ENCODE measurements at places on chromosomes 7 and 10. TPM values are rescaled to one million over a fixed set of nuclear protein-coding genes. Genes with fewer than 3 reads are reported as not detected.

DNA sequence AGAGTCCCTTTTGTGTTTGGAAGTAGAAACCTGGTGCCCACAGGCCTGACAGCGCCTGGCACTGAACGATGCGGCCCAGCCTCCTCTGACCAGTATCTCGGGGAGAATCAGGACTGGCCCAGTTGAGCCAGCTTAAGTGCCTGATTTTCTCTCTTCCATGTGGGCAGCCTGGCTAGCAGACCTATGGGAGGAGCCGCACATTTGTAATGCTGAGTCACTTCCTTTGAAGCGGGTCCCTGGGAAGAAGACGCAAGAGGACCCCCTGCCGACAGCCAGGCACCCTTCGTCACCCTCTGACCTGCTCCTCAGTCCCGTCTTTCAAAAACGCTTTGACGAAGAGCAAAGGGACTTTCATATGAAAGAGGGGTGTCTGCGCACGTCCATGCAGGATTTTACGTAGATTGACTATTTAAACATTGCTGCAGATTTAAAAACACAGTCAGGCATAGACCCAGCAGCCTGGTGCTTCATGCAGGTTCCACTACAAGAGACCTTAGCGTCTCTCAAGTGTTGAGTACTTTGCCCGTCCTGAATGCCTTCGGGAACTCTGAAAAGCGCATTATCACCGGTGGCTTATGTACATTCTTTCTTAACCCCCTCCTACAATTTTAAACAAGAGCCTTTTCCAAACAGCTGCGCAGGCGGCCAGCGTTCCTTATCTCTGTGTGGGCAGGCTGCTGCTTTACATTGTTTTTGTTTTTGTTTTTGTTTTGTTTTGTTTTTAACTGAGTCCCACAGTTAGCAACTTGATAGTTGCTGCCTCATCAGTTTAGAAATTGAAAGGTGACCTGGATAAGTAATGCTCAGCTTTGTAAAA, 36.5 kb upstream of the AP5Z1 start:
- H3K27ac ChIP-seq, result peak overlapping the region; percentile 88
- no peaks in the 10 kb centered on the region for H3K27me3 ChIP-seq
- peaks cover 17% of the 10 kb centered on the region for H3K4me1 ChIP-seq

GRCh38 chr10:235915-236314, 100.7 kb downstream of the ZMYND11 start:
- peaks cover 8% of the 10 kb centered on the region for H3K4me1 ChIP-seq
- H3K36me3 ChIP-seq, result peaks cover 45% of the 10 kb centered on the region
- DNase-seq, result no peak
- H3K27me3 ChIP-seq, result no peaks in the 10 kb centered on the region
- no peak overlapping the region for H3K4me3 ChIP-seq

GRCh38 chr7:110291430-110291829, 799.5 kb upstream of the LRRN3 start:
- no peak overlapping the region for H3K4me3 ChIP-seq
- H3K27ac ChIP-seq, result no peak overlapping the region
- no peaks in the 10 kb centered on the region for H3K4me1 ChIP-seq
- DNase-seq, result no peak
- no peaks in the 10 kb centered on the region for H3K36me3 ChIP-seq

DNA sequence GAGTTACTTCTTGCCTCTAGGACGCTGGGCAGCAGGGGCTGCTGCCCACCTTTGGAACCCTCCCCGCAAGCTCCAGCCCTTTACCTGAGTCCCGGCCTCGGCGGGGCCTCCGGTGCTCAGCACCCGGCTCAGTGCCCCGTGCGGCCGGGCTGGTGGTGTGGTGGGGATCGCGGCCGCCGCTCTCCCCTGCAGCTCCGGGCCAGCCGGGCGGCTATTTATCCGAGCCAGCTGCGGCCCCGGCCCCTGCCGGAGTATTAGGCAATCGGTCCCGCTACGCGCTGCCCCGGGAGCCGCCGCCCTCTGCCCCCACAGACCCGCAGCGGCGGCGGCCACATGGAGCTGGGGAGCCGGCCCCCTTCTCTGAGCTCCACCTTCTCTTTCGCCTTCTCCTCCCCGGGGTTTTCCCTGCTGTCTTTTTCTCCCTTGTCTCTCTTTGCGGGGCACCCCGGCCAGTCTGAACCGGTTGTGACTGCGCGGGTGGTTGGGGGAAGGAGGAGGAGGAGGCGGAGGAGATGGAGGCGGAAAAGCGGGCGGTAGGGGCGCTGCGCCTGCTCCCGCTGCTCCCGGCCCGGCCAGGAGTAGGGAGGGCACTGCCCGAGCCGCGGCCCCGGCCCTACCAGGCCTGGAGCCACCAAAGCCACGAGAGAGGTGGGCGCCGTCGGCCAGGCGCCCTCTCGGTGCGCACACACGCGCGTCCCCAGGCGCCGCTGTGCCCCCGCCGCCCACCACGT, at the start of gene SLC16A9:
SLC16A9 (minus strand) TSS at position 456 of the 731 bp plus-strand sequence. CDS start 25,559 bp downstream, outside the sequence.
- peak within 1 kb of the TSS; percentile 70 for H3K27ac ChIP-seq
- H3K4me3 ChIP-seq, result peak within 1 kb of the TSS; percentile 67
- H3K27me3 ChIP-seq, result peaks cover 6% of the 10 kb centered on the region
- no peaks in the 10 kb centered on the region for H3K4me1 ChIP-seq
- peak; percentile 93 for DNase-seq
- H3K36me3 ChIP-seq, result no peaks in the 10 kb centered on the region

DNA sequence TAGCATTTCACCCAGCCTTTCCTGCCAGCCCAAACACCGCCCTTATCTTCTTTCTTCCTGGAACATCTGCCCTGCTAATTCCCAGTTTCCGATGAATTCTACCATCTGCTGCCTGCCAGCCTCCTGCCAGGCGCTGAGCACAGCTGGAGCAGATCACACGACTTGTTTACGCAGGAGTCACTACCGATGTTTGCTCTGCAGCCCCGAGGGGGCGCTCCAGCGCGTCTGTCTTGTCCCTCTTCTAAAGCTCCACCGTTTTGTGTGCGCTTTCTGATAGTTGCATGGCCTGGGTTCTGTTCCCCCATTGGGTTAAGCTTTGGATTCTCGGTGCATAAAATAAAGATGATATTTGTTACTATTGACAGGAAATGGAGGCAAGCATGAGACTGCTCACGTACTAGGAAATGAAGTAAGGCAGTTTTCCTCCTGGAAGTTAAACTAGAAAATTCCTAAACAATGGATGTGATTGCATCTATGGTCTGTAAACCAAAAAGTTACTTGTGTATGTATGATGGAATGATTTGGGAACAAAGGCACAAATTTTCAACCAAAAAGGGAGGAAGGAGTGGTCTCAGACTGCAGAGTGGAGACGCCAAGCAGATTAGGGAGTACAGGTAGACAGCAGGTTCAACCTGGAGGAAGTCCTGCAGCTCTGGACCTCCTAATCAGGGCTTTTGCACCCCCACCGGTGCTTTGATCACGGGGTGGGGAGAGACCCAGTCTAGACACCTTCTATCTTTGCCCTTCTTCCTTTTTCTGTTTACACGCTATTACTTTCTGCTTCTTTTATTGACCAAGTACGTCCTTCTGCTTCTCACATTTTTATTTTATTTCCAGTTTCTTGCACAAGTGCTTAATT, 2.2 kb upstream of the RBM17 start:
- peak; percentile 83 for DNase-seq
- no peaks in the 10 kb centered on the region for H3K36me3 ChIP-seq
- 0 out of 2 replicates have a peak, but pooled peaks cover 9% of the 10 kb centered on the region for H3K27me3 ChIP-seq

DNA sequence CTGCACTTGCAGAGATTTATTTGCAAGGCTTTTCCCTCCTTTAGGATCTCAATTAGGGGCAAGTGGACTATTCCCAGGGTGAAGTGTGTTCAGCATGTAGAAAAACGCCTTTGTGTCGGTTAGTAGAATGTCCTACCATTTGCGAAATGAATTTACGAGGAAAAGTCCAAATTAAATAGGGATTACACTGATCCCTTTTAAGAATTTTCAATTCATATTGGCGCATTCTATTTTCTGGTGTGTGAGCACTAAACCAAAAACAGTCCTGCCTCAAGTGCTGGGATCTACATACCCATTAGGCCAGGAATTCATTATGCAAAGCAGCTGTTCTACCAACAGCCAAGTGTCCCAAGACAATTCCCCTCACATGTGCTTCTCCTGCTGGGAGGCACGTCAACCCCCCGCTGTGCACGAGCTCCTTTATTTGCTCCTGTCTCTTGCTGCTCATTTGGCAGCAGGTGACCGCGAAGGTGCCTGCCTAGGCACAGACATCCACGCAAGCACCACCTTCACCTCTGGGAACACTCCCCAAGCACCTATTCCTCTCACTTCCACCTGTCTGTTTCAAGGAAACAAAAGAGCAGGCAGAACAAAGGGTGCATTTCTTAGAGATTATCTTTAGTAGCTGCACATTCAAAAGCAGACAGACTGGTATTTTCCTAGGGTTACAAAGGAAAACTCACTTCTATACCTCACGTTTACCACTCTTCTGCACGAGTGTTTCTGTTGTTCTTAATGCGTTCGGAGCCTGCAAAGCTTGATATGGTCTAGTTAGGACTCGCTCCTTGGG, 134.6 kb upstream of the FGFR2 start:
- H3K4me1 ChIP-seq, result no peaks in the 10 kb centered on the region
- no peaks in the 10 kb centered on the region for H3K36me3 ChIP-seq
- no peak overlapping the region for H3K27ac ChIP-seq
- H3K27me3 ChIP-seq, result no peaks in the 10 kb centered on the region

GRCh38 chr10:44233561-44234482, 151.1 kb downstream of the CXCL12 start:
- H3K4me1 ChIP-seq, result peaks cover 6% of the 10 kb centered on the region
- no peak for DNase-seq
- H3K27me3 ChIP-seq, result no peaks in the 10 kb centered on the region
- no peak overlapping the region for H3K27ac ChIP-seq
- no peak overlapping the region for H3K4me3 ChIP-seq
- no peaks in the 10 kb centered on the region for H3K36me3 ChIP-seq

- H3K27me3 ChIP-seq, result no peaks in the 10 kb centered on the region
- H3K4me3 ChIP-seq, result no peak overlapping the region
- no peaks in the 10 kb centered on the region for H3K4me1 ChIP-seq
- no peaks in the 10 kb centered on the region for H3K36me3 ChIP-seq
- H3K27ac ChIP-seq, result no peak overlapping the region
- no peak for DNase-seq
These were observed 103.1 kb downstream of the ZFAND4 start for GRCh38 chr10:45569471-45569870.

DNA sequence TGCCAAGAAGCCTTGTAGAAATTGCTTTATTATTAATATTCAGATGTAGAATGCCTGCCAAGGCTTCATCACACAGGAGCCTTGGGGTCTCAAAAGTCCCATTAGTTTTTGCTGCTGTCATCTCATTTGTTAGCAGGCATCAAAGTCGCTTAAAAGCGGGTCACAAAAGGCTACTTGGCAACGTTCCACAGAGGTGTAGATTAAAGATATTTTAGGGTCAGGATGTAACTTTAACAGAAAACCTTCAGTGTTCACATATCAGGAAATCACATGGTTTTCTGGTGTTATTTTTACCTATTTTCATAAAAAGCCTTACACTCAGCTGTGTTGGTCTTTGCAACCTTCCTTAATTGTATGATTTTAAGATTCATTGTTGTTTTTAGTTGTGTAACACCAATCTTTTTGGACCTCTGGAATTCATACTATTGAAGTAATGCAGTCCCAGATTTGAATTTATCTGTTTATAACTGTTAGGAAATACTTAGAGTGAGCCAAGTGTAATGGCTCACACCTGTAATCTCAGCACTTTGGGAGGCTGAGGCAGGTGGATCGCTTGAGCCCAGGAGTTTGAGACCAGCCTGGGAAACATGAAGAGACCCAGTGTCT, 65.3 kb downstream of the TET1 start:
- H3K4me1 ChIP-seq, result no peaks in the 10 kb centered on the region
- H3K4me3 ChIP-seq, result no peak overlapping the region
- peaks cover 3% of the 10 kb centered on the region for H3K36me3 ChIP-seq
- no peak for DNase-seq

- no peaks in the 10 kb centered on the region for H3K36me3 ChIP-seq
- no peak overlapping the region for H3K4me3 ChIP-seq
- H3K27me3 ChIP-seq, result no peaks in the 10 kb centered on the region
- H3K4me1 ChIP-seq, result peaks cover 38% of the 10 kb centered on the region
- no peak overlapping the region for H3K27ac ChIP-seq
These were observed 12.4 kb upstream of the SERPINE1 start for GRCh38 chr7:101114492-101114891.

GRCh38 chr7:93119191-93119905, 1.6 kb upstream of the SAMD9 start:
- no peak for DNase-seq
- no peak overlapping the region for H3K4me3 ChIP-seq
- H3K27ac ChIP-seq, result no peak overlapping the region
- H3K4me1 ChIP-seq, result peaks cover 5% of the 10 kb centered on the region

- no peak overlapping the region for H3K4me3 ChIP-seq
- no peaks in the 10 kb centered on the region for H3K36me3 ChIP-seq
- no peak overlapping the region for H3K27ac ChIP-seq
- DNase-seq, result no peak
- no peaks in the 10 kb centered on the region for H3K27me3 ChIP-seq
These were observed 177.3 kb upstream of the PHYHIPL start for GRCh38 chr10:58998924-58999713.

DNA sequence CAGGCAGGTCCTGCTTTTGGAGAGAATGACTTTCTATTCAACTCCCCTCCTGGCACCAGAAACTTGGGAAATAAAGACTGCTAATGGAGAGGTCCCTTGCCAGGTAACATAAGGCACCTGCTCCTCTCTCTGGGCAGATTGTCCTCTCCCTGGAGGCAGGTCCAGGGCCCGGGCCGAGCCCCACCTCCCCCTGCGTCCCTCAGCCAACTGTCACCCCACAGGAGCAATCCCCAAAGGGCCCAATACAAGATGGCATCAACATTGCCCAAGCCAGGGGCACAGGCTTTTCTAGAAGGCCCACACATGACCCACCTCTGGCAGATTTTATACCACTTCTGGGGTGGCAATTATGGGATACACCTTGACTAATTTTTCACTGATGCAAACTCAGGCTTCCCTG, 145.2 kb downstream of the HERPUD2 start:
- H3K4me1 ChIP-seq, result peaks cover 9% of the 10 kb centered on the region
- no peak overlapping the region for H3K27ac ChIP-seq
- no peaks in the 10 kb centered on the region for H3K36me3 ChIP-seq
- H3K27me3 ChIP-seq, result peaks cover 66% of the 10 kb centered on the region

DNA sequence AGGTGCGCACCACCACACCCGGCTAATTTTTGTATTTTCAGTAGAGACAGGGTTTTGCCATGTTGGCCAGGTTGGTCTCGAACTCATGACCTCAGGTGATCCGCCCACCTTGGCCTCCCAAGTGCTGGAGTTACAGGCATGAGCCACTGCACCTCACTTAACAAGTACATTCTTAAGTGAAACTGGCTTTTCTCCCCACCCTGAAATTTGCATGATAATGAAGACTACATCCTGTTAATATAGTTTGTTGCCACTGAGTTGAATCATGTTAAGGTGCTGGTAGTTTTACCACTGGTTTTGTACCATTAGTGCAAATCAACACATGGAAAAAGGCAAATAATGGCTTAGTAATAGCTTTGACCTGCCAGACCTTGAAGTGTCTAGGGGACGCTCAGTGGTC, 62.2 kb downstream of the MPLKIP start:
- no peak overlapping the region for H3K4me3 ChIP-seq
- DNase-seq, result no peak
- no peaks in the 10 kb centered on the region for H3K27me3 ChIP-seq
- H3K27ac ChIP-seq, result no peak overlapping the region
- no peaks in the 10 kb centered on the region for H3K4me1 ChIP-seq
- H3K36me3 ChIP-seq, result peaks cover 3% of the 10 kb centered on the region

- no peak overlapping the region for H3K27ac ChIP-seq
- H3K27me3 ChIP-seq, result no peaks in the 10 kb centered on the region
- no peak for DNase-seq
These were observed 42.9 kb upstream of the PDZD8 start for GRCh38 chr10:117418121-117418520.

NRF1 gene
- 16.9 TPM for polyA plus RNA-seq

FMC1 gene
- 59.0 TPM for polyA plus RNA-seq

MACC1 gene
- not detected for polyA plus RNA-seq

CAPZA2 gene
- 65.6 TPM for polyA plus RNA-seq

CDC14C gene
- not detected for polyA plus RNA-seq
